Activated CD4-positive, alpha-beta T cell treated with anti-CD3 and anti-CD28 coated beads, Interleukin-2, Interleukin-6, amounts not matched to agents 100 ng/mL and 50 ng/mL, durations not matched to agents 16 hours and 8 hours (primary cell): ENCODE measurements at places on chromosomes 6 and 20.

DNA sequence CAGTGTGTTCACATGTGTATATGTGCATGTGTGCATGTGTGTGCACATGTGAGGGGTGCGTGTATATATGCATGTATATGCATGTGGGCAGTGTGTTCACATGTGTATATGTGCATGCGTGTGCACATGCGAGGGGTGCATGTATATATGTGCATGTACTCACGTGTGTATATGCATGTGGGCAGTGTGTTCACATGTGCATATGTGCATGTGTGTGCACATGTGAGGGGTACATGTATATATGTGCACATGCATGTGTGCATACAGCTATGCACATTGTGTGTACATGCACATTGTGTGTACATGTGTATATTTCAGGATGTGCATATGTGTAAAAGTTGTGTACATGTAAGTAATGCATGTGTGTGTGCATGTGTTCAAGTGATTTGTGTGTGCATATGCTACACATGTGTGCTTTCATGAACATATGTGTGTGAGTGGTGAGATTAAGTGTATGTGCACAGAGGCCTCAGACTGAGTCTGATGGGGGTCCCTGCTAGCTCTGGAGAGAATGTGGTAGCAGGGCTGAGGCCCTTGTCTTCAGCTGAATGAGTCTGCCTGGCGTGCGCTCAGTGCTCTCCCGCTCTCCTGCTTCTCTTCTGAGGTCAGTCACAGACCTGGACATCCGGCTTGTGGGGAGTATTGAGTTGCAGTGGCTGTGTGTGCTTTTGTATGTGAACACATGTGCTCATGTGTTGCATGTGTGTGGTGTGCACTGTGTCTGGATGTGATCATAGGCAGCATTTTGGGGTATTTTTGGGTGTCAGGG lies 19.9 kb upstream of the MYT1 start:
- DNase-seq = no peak

GRCh38 chr6:87396595-87397392 lies 11.0 kb upstream of the CFAP206 start:
- no peak for DNase-seq

GRCh38 chr20:61303675-61304074 lies 51.6 kb downstream of the CDH4 start:
- DNase-seq = no peak

DNA sequence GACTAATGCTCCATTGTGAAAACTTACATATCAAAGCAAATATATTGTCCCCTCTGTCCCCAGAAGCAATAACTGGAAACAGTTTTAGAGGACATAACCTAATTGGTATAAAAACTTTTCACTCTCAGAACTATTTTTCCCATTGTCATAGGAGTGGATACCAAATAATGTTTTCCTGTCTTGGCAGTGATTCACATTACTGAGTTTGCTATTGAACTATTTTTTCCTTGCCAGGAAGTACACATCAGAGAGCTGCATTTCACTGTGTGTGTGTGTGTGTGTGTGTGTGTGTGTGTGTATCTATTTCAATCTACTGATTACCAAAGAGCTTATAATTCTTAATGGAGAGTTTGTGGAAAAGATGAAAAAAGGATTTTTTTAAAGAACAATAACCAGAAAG lies 45.4 kb downstream of the AKAP12 start:
- no peak for DNase-seq

GRCh38 chr6:10939840-10940239 lies 53.0 kb downstream of the SYCP2L start:
- no peak for DNase-seq

GRCh38 chr6:91509711-91510110 lies 922.8 kb upstream of the MAP3K7 start:
- no peak for DNase-seq

GRCh38 chr20:45518282-45518681 lies 2.9 kb upstream of the SPINT3 start:
- no peak for DNase-seq

- DNase-seq = no peak
Observed at GRCh38 chr6:72504406-72504805, 117.5 kb upstream of the KCNQ5 start.

DNA sequence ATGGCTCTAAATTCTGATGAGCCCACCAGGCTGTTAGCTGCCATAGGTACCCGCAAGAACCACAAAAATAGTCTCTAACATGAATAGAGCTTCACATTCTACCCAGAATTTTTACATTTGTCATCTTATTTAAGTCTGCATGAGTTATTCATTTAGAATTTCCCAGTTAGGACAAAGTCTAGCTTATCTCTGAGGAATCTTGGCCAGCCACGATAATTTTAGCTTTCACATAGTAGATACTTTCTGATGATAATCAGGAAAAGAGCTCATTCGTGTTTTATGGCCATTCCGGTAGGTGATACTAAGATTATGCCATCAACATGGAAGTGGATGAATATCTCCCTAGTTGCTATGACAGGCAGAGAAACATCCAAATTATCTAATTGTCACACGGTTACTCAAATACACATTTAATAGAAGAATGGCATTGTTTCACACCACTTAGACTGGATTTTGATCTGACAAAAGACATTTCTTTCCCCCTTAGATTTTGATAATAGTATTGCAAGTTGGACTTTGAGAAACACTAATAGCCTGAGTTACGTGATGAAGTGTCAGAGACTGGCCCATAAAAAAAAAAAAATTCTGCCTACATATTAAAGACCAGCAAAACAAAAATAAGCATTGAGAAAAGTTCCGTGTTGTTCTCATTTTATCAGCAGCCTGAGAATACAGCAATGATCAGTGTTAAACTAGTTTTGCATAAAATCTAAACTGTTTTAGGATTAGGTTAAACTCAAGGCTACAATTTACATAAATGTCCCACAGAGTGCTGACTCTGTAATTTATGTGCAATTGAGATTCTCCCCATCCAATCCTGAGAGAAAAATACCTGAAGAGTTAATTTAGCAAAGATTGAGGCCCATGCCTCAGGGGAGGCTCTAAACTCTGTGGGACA lies 397.5 kb upstream of the ARID1B start:
- no peak for DNase-seq

DNA sequence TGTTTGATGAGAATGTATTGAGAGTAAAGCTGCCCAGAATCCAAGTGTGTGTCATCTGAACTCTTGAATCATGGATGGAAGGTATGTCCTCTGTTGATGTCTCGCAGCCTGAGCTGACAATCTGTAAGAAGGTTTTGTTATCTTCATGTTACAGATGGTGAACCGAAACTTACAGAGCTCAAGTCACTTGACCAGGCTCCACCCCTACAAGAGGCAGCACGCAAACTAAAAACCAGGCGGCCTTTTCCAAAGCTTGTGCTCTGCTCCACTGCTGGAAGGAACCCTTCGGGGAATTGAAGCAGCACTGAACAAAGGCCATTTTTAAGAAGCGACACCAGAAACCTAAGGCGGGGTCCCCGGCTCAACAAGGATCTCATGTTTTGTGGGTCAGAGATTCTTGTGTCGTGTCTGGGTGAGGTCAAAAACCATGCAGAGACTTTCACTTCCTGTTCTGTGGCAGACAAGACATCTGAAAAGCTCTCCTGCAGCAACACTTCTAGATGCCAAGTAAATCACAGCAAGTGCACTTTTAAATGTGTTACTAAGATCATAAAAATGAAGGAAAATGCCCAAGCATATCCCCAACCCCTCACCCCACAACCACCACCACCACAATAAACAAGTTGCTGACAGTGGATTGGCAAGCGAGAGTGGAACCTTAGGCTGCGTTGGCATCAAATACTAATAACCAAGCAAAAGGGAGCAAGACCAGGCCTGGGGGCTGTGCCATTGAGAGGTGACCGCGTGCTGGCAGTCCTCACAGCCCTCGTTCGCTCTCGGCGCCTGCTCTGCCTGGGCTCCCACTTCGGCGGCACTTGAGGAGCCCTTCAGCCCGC lies 27.3 kb downstream of the NQO2 start:
- DNase-seq = peak; percentile 55

GRCh38 chr20:7843613-7844012 lies 96.6 kb downstream of the HAO1 start:
- DNase-seq = no peak

DNA sequence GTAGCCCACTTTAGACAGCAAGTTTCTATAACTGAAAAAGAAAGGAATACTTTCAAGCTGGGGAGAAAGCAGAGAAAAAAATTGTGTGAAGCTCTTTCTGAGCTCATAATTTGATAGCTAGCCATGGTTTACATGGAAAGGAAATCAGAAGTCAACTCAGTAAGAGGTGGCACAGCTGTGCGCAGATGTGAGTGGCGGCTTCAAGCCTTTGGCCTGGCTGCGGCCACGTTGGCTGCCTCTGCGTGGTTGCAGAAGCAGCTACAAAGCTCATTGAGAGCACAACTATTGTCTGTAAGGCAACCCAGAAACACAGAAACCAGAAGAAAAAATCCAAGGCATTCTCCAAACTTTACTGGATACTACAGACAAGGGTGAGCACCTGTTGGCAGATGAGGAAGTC lies 136.9 kb downstream of the SASH1 start:
- no peak for DNase-seq

DNA sequence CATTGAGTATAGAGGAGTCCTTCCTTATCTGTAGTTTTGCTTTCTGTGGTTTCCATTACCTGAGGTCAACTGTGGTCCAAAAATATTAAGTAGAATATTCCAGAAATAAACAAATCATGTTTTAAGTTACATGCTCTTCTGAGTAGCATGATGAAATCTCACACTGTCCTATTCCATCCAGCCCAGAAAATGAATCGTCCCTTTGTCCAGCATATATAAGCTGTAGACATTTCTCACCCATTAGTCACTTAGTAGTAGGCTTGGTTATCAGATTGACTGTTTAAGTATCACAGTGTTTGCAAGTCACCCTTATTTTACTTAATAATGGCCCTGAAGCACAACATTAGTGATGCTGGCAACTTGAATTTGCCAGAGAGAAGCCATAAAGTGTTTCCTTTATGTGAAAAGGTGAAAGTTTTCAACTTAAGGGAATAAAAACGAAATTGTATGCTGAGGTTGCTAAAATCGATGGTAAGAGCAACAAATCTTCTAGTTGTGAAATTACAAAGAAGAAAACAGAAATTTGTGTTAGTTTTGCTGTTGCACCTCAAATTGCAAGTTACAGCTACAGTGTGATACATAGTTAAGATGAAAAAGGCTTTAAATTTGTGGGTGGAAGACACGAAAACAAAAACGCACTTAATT lies 198.6 kb upstream of the SIM1 start:
- no peak for DNase-seq

GRCh38 chr6:107973594-107973993 lies 15.6 kb upstream of the SEC63 start:
- no peak for DNase-seq
